ENCODE measurements at places on chromosomes 3 and 15.

- DNase-seq = no peak
Measured at GRCh38 chr3:133788024-133788423, 17.6 kb upstream of the SRPRB start.

GRCh38 chr3:151426341-151426657, 34.6 kb downstream of the IGSF10 start:
- no peak for DNase-seq

- DNase-seq = no peak
Measured at GRCh38 chr3:30642849-30643361, 36.5 kb downstream of the TGFBR2 start.

GRCh38 chr3:30324587-30324986, 281.8 kb upstream of the TGFBR2 start:
- no peak for DNase-seq

- no peak for DNase-seq
Measured at GRCh38 chr3:197499427-197499826, 56.3 kb downstream of the BDH1 start.

DNA sequence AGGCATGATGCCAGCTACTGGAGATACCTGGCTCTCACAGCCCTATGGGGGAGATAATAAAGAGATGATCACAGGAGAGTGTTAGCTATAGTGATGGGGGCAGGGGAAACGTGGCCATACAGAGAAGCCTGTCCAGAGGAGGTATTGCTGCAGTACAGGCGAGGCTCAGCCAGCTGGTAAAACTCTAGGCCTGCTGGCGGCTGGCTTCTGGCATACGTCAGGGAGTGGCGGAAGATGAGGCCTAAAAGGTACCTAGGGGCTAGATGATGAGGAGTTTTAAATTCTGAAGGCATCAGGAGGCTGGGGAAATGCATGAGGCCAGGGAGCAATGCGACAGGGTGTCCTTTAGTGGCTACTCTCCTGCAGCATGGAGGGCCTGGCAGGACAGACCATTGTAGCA, 110.7 kb downstream of the EEFSEC start:
- DNase-seq = no peak

DNA sequence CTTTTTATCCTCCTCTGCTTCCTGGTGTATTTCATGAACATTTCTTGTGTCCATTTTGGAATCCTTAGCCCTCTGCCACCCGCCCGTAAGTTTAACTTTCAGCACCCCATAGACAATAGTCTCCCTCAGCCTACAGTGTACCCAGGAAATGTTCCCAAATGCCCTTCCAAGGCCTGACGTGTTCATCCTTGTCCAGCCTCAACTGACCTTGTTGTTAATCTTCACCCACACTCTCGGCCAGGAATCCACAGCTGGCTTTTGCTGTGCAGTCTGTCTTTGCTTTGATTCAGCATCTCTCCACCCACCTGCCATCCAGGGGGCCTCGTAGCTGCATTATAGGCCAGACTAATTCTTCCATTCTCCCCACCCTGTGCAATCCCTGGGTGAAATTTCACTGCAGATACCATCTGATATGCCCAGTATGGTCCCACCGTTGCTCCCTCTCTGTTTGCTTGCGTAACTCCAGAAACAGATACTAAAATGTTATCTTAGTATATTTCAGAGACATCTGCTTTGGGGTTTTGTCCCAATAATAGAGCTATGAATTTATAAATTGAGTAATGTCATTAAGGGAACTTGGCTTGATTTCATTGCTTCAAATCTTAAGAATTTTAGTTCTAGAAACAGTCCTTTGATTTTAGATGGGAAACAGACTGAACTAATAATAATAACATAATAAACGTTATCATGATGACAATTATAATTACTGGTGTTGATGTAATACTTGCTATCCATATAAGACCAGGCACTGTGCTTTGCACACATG, 16.6 kb downstream of the GUCA1C start:
- DNase-seq = no peak

DNA sequence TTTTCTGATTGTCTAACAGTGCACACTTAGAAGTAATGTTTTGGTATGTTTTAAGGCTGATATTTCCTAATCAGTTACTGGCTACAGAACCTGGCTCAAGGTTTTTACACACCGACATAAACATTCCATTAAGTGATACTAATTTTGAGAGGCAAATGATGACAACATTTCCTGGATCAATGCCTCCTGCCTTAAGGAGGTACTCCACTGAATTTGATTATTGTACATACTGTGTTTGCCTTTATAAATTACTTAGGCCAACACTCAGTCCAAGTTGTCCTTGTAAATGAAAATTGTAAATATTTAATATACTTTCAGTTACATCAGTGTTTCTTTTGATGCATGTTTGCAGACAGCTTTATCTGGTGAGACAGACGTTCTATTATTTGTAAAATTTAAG, 24.2 kb upstream of the LXN start:
- no peak for DNase-seq

DNA sequence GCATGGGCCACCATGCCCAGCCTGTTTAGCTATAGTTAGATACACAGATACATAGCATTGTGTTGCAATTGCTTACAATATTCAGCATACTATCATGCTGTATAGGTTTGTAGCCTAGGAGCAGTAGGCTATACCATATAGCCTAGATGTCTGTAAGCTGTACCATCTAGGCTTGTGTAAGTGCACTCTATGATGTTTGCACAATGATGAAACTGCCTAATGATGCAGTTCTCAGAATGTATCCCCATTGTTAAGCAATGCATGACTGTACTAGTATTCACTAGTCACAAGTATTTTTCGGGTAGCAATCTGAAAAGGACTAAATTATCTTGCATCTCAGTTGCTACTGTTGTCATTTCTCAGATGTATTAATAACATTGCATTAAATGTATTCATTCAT, 16.0 kb downstream of the PIGB start:
- no peak for DNase-seq

DNA sequence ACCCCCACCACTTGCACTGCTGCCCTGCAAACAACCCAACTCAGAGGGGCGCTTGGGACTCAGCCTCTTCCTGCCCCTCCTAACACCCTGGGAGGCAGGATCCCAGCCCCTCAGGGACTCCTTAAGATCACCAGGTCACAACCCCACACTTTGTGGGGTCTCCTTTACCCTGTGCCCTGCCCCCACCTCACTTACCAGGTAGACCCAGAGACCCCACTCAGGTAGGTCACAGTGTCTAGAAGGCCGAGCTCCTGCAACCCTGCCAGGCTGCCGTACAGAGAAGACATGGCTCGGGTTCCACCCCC, 9.1 kb downstream of the PLA2G4F start:
- no peak for DNase-seq

DNA sequence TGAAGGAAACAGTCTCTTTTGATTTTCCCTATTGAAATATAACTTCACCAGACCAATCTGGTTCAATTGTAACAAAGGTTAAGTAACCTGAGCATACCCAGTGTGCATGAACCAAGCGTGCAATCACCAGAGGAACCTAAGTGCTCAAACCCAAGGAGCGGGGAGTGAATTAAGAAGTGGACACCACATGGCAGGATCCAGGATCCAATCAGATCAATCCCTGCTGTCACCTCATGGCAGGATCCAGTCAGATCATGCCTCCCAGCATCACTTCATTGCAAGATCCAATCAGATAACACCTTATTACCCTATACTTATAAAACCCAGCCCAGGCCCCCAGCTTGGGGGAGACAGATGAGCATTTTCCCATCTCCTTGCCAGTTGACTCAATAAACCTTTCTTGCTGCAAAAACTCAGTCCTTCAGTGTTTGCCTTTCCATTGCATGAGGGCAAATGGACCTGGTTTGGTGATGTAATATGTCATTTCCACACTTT, 38.9 kb upstream of the RNU6-1 start:
- DNase-seq = no peak

All from NCI-H1436 (cell line).